ENCODE measurements at places on chromosomes 2 and 18.
A peak's percentile ranks its signal among the peaks of the same experiment; 100 is the strongest.

DNA sequence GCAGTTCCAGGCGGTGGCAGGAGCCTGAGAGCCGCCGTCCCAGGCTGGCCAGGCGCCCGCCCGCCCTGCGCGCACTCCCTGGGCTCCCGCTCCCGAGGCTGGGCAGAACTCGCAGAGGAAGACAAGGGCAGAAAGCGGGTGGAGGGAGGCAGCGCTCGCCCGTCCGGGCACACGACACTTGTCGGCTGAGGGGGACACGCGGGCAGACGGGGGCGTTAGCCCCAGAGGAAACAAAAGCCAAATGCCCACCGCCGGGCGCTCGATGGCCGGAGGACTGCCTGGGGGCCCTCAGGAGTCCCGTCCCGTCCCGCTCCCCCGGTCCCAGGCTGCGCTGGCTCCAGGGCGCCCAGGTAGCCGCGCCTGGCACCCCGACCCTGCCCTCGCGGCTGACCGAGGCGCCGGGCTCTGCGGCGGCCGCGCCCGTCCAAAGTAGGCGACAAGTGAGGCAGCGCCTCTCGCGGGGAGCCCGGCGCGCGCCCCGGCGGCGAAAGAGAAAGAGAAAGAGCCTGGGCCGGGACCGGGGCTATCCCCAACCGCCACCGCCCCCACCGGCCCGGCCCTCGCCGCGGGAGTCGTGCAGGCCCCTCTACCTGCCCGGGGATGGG is 491 bp downstream of the L3MBTL4 start:
- no peak for DNase-seq

DNA sequence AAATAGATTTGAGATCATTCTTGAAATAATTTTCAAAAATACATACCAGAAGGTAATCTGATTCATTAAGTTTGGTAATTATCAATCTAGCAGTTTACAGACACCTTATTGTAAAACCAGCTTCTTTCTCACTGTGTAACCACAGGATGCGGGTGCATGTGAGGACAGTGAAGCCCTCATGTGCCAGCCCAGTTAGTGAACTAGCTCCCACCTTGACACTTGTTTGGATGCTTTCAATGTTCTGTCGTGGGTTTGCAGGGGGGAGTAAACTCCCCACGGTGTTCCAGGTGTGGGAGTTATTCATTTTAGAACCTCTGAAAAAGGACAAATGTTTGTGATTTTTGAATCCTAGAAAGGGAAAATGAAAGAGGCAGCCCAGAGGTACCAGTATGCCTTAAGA is 59.0 kb downstream of the WDSUB1 start:
- DNase-seq = no peak

- DNase-seq = no peak
Observed at GRCh38 chr2:208354964-208355381, 51.6 kb upstream of the PTH2R start.

DNA sequence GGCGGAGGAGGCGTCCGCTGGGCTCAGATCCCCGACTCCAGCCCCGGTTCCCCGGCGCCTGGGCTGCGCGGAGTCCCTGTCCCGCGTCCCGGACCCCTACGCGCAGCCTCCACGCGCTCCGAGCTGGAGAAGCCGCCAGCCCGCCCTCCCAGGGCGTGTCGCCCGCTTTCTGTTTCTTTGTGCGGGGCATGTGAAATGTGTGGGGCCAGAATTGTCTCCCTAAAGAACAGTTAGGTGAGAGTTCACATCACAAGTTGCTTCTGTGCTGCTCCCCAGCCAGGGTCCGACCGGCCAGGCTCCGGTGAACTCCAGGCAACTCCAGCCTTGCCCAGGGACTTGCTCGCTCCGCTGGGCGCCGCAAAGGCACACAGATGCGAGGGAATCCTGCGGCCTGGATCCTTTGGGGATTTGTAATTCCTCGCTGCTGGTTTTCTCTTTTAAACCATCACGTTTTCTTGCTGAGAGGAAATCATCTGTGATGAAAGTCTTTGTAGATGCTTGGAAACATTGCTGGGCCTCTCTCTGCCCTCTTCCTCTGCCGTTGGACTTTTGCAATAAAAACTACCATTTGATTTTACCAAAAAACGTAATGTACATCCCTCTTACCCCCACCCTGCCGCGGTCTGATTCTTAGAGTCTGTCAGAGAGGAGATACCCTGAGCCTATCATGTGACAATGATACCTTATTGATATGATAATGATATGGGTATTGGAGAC is 631 bp downstream of the GYPC start:
- DNase-seq = peak; percentile 9

DNA sequence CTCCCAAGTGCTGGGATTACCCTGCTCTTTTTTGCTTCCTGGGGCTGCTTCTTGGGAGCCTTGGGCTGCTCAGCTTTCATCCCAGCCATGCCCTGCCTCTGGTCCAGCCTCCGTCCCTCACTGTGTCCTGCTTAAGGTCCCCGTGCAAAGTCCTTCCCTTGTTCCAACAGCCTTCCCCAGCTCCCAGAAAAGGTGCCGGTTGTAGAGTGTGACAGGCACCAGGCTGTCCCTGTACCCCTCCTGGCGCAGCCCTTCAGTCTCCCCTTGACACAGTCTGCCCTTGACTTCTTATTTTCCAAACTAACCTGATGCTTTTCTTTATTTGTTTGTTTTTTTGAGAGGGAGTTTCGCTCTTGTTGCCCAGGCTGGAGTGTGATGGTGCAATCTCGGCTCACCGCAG is 20.1 kb upstream of the ALPI start:
- DNase-seq = no peak

GRCh38 chr2:132849118-132849517 is 179.1 kb upstream of the LYPD1 start:
- DNase-seq = peak; percentile 65

GRCh38 chr2:235007664-235008457 is 56.0 kb downstream of the SH3BP4 start:
- DNase-seq = no peak

- DNase-seq = no peak
Observed at GRCh38 chr2:108612514-108613183, 78.4 kb downstream of the LIMS1 start.

DNA sequence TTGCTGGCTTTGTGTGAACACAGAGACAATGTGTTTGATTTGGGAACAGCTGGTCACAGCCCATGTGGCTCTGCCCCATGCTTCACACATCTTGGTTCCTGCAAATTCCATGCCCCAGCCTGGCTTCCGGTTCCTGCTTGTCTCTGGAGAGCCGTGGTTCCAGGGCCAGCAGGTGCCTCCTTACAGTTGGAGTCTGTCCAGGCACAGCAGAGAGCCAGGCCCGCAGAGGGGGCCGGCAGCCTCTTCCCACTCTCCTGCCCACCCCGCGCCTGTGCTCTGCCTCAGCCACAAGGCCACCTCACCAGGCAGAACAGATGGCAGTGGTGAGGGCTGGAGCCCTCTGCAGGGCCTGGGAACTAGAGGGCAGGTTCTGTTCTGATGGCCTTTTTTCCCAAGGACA is 81.5 kb downstream of the LDLRAD4 start:
- DNase-seq = no peak

- DNase-seq = no peak
Observed at GRCh38 chr2:13480057-13480456, 763.3 kb downstream of the TRIB2 start.

DNA sequence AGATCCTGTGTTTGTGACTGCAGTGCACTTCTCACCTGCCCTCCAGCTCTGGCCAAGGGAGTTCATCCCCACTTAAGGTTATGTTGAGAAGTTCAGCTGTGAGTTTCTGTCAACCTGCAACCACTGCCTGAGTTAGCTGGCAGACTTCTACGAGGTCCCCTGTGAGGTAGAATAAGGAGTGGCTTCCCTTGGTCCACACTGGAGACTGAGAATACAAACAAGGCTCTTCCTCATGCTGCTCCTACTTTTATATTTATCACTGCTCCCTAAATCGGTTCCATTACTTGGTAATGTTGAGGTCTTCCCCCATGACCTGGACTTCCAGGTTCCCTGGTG is 353.2 kb upstream of the CWC22 start:
- no peak for DNase-seq

DNA sequence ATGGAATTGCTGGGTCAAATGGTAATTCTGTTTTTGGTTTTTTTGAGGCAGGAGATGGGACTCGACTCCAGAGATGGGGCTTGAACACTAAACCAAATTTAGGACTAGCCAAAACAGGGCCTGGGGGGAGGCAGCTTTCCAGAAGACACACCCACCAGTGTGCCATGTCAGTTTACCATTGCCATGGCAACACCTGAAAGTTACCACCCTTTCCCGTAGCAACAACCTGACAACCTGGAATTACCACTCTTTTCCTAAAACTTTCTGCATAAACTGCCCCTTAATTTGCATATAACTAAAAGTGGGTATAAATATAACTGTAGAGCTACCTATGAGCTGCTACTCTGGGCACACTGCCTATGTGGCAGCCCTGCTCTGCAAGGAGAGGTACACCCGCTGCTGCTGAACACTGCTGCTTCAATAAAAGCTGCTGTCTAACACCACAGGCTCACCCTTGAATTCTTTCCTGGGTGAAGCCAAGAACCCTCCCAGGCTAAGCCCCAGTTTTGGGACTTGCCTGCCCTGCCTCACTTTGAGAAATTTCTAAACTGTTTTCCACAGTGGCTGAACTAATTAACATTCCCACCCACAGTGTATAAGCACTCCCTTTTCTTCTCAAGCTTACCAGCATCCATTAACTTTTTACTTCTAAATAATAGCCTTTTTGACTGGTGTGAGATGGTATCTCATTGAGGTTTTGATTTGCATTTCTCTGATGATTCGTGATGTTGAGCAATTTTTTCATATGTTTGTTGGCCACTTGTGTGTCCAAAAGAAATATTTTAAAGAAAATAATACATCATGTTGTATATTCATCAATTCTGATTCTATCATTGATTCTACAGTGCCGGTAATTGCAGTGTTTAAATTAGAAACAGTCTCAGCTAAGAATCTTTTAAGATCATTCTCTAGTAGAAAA is 10.6 kb downstream of the CDK15 start:
- no peak for DNase-seq

DNA sequence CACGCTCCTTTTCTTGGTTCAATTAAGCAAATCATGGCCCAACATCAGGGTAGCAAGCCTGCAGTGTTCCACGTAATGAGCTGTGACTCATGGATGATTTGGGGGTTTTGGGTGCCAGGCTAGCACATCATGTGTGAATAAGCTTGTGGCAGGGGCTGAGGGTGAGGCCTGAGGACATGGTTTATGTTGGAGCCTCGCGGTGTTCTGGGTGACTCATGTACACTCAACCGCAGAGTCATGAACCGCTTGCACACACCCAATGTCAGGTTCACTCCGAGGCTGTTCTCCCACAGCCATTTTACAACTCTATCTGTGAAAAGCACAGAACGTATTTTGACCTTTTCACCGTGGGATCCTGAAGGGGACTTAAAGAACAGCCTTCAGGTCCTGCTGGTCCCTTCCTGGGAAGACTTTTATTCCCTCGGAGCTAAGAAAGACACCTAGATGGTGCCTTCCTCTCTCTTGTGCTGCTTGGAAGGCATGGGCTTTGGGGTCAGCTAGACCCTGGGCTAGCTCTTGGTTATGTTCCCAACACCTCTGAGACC is 139.9 kb upstream of the ZEB2 start:
- peak; percentile 99 for DNase-seq

DNA sequence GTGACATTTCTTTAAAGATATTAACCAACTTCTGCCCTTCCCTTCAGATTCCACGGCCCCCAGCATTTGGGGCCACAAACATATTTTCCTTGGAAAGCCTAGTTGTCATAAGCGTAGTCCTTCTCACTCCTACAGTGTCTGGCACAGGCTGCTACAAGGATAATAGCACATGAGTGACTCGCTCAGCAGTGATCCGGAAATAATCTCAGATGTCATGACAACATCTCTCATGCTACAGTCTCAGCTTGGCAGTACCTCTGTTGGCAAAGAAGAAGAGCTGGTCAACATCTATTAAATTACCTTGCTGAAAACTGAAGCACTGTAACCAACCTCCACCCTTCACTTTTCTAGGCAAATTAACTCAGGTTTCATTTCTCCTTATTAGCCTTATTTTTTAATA is 351.7 kb downstream of the RAD51AP2 start:
- DNase-seq = peak; percentile 12

GRCh38 chr2:160358046-160358445 is 135.6 kb downstream of the RBMS1 start:
- DNase-seq = peak; percentile 57

DNA sequence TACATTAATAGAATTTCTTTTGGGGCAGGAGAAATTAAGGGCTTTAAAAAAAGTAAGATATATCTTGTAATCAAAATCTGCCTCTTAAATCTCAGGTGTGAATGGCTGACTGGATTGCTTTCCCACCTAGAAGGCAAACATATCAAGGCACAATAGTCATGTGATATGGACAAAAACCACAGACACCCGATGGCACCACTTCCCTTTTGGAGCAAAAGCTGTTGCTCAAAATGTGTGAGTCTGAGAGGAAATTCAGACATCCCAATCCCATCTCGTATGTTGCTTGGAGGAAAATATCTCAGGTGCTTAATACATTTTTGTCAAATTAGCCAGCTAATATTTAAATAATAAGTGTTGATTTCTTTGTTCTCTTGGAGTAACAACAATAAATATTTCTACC is 120.7 kb downstream of the KCNF1 start:
- DNase-seq = no peak

DNA sequence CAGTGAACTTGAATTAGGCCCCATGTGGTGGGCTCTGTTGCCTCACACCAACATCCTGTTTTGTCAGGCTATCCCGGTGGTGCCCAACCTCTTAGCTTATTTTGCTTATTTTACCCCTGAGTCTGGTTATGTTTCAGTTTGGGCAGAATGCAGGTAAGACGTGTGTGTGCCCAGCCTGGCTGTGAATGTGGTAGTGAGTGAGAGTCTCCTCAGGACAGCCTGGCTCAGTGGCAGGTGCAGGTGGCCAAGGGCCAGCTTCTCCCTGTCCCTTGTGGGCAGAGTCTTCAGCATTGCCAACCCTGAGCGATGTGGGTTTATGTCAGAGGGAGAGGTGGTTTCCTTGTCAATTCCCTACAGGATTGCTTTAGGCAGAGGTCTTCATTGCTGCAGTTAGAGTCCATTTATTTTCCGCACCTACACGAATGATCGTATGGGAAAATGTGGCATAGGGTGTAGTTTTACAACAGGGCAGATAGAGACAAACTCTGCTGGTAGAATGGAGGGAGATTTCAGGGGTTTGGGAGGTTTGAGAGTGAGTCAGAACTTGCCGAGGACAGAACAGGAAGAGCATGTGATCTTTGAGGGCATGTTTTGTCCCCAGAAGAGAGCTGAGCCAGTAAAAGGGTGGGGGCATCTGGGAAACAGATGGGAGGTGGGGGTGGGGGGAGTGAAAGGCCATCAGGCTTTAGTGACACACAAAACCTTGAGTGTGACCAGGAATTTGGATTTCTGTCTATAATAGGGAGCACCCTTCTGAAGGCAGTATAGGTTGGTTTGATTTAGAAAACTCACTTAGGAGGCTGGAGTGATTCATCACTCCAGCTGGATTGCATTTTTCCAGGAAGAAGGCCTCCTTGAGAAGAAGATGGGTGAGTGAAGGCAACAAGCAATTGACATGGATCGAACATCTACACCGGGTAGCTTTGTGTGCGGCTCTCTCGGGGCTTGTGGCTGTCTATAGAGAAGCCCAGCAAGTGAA is 156.2 kb upstream of the CELF4 start:
- peak; percentile 1 for DNase-seq
